ENCODE measurements at places on chromosomes 7 and 10.

GRCh38 chr10:71576842-71577241, 142.7 kb downstream of the C10orf105 start:
- DNase-seq = no peak

DNA sequence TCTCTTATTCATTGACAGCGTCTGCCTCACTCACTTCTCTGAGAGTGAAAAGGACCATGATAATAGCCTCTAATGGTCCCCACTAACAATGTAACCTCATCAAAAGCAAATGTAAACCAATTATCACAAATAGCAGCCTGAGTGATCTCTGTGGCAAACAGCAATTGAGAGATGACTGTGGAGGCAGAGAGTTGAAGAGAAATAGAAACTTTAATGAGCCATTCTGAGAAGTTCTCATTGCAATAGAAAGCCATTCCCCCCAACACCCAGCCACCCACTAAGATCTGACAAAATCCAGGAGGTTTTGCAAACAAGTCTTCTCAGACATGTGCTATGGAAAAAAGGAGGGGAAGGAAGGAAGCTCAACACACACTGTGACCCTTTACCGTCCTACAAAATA, 44.2 kb upstream of the RNF148 start:
- no peak for DNase-seq

- no peak for DNase-seq
These were observed 128.7 kb upstream of the RHEB start for GRCh38 chr7:151648429-151648828.

DNA sequence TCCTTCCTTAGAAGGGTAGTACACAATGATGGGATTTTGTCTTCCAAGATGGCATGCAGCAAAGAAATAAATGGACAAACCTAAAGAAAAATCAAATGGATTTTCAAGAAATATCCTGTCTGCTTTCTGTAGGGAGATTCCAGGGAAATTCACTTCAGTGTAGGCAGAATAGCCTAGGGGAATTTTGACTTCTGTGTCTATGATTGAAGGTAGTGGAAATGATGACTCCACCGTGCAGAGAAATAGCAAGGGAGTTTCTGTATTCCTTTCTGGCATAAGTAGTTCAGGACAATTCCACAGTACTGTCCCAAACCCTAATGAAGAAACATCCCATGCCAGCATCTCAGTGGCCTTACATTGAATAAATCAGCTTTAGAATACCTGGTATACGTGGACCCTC, 9.5 kb downstream of the ATOH7 start:
- no peak for DNase-seq

DNA sequence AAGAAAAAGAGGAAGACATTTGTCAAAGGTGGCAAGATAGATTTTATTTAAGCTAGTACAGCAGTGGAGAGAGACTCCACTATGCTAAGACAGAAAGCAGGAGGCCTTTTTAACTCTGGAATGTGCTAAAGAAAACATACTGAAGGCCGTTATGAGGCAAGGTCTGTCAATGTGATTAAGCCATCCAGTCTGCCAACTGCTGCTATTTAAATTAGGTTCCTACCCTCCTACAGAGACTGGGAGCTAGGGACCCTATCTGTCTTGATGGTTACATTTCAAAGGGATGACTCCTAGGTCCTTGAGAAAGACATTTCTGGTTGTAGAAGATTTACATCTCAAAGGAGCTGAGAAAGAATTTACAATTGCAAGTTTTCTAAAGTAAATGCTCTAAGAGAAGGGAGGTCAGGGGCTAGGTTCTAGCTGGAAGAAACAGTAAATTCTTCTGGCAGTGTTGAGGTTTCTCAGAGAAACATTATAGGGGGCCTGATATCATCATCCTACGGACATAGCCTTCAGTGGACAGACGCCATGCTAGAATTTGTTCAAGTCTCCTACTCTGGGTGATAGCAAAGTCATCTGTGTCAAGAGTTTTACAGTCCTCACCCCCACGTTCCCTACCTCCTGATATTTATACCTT, 211.6 kb downstream of the PHF14 start:
- DNase-seq = no peak

DNA sequence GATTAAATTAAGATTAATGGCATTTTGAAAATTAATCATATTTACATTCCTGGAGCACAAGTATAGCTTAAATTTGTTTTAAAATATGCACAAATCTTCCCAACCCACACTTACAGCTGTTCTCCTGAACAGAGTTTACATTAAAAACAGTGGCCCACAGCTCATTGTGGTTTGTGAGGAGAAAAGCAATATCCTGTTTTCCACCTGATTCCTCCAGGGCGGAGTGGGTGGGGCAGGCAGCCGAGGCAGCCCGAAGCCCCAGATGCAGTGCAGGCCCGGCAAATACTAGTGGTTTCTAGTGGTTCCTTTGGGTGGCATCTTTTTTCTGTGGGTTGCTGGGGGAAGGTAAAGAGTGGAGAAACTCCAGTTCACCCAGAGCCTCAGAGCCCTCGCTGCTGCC, 280.8 kb downstream of the ARHGAP12 start:
- no peak for DNase-seq

DNA sequence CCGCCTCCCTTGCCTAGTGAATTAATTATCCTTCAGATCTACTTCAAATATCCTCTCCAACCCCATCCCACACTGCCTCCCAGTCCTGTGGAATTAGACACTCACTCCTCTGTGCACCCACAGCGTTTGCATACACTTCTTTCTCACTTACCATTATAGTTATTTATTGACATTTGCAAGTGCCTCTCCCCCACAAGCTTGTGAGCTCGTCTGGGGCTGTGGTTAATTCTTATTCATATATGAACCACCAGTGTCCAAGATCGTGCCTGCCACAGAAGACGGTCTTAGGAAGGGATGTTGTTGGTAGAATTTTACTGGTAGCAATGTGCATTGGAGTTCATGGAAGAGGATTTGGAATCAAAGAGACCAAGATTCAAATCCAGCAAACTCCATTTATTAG, 68.1 kb upstream of the AOAH start:
- DNase-seq = no peak

- DNase-seq = no peak
These were observed 711 bp downstream of the HIP1 start for GRCh38 chr7:75737856-75738603.

DNA sequence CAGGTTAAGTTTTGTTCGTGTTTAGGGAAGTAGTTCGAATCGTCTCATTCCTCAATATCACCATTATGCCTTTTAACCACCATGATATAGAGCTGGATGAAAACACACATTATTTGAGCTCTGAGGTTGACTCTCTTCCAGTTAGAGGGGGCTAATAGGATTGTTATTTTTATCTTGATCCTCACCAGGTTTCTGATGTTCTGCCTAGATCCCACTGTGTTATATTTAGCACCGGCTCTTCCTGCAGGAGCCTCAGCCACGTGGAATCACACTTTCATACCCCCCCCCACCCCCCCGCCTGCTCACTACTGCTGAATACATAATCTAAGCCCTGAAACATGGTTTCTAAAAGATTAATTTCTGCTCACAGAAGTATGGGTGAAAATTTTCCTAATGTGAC, 88.3 kb downstream of the NRCAM start:
- DNase-seq = no peak

DNA sequence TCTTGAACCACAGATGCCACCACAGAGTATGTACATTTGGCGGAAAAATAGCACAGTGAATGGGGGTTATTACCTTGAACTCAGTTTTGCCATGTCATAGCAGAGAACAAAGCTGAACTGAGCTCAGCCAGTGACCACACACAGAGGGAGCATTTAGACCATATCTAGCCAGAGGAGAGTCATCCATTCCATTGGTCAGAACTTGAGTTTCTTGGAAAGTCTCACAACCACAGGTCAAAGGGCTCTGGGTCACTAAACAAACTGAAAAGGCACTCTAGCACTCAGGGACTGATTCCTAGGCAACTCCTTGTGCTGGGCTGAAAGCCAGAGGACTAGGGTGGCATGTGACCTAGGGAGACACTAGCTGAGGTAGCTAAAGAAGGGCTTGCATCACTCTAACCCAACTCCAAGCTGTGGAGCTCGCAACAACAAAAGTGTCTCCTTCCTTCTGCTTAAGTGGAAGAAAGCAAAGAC, 239.7 kb upstream of the SEMA3D start:
- DNase-seq = no peak

DNA sequence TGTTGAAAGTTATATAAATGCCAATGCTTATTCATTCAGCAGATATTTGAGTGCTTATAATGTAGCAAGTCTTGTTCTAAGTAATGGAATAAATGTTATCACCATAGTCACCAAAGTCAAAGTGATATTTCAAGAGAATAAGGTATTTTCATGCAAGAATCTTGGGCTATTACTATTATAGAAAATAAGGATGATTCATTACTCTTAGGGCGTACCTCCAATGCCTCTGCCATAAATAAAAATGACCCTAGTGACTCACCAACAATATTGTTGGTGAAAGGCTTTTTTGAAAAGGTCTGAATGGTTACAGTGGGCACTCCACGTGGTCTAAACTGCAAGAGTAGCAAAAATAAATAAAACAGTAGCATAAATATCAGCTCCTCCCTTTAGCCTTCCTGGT, 68.4 kb downstream of the RALA start:
- no peak for DNase-seq

- DNase-seq = no peak
These were observed 55.9 kb downstream of the SVOPL start for GRCh38 chr7:138645284-138645683.

- DNase-seq = peak; percentile 94
These were observed at the start of gene EBF3 for GRCh38 chr10:129963641-129964501. EBF3 (minus strand) TSS chr10:129964274; CDS start chr10:129963768, 506 bp downstream.

DNA sequence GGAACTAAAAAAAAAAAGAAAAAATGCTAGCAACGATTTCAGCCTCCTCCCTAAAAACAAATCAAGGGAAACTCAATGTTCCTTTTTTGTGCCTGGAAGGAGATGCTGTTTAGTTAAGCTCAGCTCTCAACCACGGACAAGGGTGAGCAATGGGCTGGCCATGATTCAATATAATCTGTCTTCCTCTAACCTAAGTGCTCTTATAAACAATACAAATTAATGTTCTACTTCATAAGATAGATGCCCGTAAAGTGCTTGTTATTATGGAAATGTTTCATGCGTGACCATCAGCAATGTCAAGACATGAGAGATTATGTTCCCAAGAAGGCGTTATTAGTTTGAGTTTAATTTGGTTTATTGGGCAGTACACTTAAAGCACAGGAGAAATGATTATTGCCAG, 320.3 kb downstream of the SFMBT2 start:
- no peak for DNase-seq

GRCh38 chr7:22356701-22357310, at the start of gene RAPGEF5:
RAPGEF5 (minus strand) TSS chr7:22357154; CDS start chr7:22357060, 94 bp downstream.
- no peak for DNase-seq

DNA sequence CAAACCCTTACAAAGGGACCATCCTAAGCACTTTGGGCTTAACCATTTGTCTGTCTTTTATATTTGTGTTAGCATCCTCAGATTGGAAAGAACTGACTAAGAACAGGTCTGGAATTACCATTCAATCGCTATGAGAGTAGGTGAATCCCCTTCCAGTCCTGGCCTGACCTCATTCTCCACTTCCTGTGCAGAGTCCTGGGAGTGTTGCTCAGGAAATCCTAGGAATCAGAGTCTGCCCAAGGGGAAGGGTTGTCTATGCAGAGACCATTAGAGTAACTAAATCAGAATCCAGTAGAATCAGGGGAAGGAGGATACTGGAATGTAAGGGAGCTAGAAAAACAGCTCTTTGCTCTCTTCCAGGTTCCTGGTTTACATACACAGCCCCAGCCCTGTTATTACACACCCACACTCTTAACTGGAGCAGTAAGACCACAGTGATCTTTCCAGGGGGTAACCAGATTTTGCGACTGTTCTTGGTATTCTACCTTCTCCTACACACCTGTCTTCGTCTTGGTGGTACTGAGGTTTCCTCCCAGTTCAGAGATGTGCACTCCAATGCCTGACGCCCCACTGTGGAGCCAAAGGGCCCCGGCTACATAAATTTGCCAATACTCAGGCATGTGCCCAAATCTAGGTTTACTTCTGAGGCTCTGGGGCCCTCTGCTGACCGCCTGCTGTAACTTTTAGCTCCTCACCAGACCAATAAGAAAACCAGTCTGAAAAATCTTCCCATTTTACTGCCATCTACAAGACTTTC, 103.7 kb downstream of the RNF216 start:
- peak; percentile 64 for DNase-seq

GRCh38 chr7:145168427-145168826, 332.6 kb upstream of the TPK1 start:
- no peak for DNase-seq

DNA sequence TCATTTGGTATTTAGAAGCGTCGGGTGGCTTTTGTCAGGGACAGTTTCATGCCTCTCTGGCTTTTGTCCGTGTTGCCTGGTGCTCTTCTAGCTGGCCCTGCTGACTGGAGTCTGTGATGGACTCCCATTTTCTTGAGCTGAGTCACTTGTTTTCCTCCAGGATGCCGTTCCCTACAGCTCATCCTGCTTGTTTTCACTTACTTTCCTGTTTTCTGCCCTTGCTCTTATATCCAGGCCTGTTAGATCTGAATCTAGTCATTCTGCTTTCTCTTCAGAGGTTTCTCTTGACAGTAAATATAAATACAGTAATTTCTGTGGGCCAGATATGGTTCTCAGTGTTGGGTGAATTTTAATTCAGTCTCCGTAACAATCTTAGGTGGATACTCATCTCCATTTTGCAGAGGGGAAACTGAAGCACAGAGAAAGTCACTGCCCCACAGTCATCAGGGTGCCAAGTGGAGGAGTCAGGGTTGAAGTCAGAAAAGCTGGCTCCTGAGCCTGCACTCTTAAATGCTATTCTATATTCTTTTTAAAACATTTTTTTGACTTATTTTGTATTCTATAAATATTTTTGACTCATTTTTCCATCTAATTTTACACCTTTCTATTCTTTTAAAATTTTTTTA, 85.4 kb downstream of the CCNY start:
- DNase-seq = no peak

GRCh38 chr7:157348548-157348947, 11.7 kb downstream of the DNAJB6 start:
- DNase-seq = no peak

DNA sequence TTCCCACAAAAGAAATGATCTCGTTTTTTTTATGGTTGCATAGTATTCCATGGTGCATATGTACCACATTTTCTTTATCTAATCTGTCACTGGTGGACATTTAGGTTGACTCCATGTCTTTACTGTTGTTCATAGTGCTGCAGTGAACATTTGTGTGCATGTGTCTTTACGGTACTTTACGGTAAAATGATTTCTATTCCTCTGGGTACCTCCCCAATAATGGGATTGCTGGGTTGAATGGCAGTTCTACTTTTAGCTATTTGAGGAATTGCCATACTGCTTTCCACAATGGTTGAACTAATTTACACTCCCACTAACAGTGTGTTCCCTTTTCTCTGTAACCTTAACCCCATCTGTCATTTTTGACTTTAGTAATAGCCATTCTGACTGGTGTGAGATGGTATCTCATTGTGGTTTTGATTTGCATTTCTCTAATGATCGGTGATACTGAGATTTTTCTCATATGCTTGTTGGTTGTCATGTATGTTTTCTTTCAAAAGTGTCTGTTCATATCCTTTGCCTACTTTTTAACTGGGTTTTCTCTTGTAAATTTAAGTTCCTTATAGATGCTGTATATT, 37.2 kb downstream of the MKLN1 start:
- DNase-seq = no peak

GRCh38 chr7:47514818-47515217, 67.1 kb downstream of the TNS3 start:
- no peak for DNase-seq

- DNase-seq = no peak
These were observed 115.5 kb downstream of the PHTF2 start for GRCh38 chr7:77913977-77914607.

GRCh38 chr7:30912731-30912985, 1.0 kb downstream of the AQP1 start:
- DNase-seq = no peak
